Trophoblast cell (in vitro differentiated cells and primary cell): ENCODE measurements at places on chromosomes 1 and 21.

DNA sequence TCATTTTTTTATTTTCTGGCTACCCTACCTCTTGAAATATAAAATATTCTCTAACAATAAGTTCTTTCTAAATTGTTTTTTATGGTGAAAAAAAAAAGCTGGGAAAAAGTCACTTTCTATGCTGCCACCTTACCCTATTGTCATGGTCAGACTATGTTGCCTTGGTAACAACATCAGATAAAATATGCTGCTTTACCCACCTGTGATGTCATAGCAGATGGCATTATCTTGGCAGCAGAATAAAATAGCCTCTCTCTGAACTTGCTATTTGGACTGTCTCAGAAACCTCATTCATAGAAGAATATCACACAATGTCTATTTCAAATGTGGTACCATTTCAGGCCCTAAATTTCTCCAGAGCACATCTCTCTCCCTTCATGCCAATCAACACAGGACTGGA lies 69.6 kb upstream of the SGIP1 start:
- DNase-seq = no peak

- no peak for DNase-seq
Measured at GRCh38 chr1:14468751-14469150, 129.7 kb upstream of the KAZN start.

DNA sequence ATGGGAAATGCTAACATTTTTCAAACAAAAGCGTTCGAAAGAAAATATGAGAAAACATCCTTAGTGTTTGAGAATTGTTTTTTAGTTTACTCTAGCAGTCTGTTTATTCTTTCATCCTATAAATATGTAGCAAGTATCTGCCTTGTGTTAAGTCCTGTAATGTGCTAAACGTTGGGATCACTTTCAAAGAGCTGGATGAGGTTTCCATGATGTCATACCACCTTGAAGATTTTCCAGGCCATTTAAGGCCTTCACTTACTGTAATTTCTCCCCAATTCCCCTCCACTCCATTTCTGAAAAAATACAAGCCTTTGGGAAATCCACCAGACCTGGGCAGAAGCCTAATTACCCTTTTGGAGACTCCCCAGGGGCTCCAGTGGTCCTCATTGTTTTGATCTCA lies 24.2 kb upstream of the CTBS start:
- DNase-seq = no peak

DNA sequence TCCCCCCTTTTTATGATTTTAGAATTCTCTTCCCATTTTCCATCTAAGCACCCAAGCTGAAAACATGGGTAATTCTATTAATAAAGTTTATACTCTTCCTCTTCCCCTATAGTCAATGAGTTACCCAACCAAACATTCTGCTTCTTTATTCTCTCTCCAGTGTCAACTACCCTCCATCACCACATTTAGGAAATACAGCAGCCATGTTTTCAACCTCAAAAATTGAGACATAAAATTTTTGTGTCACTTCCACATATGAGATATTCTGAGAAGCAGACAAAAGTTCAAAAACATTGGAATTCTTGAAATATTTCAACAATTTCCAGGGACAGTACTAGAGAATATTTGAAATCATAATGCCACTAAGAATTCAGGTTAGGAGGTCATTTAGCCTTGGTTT lies 64.8 kb upstream of the ATP1A1 start:
- no peak for DNase-seq

DNA sequence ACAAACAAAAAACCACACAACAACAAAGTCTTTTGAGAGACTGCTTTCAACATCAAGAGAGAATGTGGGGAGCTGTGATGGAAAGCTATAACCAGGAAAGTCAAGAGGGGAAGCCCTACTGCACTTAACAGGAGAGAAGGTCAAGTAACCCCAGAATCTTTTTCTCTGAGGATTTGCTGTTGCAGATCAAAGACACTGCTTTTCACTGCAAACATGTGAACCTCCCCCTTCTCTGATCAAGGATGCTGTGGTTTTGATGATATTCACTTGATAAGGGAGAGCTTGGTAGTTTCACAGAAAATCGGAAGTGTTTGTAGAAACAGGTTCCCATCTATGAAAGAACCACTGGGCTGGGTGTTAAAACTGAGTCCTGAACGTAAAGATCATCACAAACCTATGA lies 4.8 kb downstream of the ETV3 start:
- DNase-seq = no peak

- peak; percentile 11 for DNase-seq
Measured at GRCh38 chr21:42465008-42465802, 30.8 kb downstream of the RSPH1 start.

DNA sequence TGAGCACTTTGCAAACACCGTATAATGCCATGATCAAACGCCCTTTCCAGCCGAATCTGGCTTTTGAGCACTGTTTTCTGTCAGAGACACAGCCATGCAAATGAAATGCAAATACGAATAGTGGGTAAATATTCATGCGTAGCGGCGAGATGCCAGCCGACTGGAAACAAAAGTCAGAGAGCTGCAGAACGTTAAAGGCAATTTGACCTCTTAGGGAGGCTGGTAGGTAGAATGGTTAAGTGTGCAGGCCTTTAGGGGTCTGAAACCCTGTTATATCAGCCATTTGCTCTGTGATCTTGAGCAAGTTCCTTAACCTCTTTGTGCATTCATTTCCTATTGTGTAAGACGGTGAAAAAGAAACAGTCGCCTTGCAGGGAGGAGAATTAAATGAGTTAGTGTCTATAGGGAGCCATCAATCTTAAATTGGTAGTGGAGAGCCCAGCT lies 6.5 kb upstream of the SDHB start:
- DNase-seq = no peak

- DNase-seq = no peak
Measured at GRCh38 chr1:32330558-32331151, 5.4 kb downstream of the MARCKSL1 start.

DNA sequence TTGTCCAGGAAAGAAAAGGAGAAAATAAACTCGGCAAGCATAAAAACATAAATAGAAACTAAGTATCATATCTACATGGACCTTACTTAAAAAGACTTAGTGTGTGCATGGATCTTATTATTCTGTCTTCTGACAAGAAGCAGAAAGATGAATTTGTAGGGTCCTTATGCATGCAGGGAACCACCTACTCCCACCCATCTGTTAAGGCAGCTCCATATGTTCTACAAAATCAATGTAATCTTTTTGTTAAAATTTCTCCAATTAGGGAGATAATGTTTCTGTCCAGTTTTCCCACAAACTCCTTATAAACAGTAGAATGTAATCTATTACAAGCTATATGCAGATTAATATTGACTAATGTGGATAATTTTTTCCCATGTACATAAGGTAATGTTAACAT lies 13.9 kb upstream of the PTPN14 start:
- no peak for DNase-seq

DNA sequence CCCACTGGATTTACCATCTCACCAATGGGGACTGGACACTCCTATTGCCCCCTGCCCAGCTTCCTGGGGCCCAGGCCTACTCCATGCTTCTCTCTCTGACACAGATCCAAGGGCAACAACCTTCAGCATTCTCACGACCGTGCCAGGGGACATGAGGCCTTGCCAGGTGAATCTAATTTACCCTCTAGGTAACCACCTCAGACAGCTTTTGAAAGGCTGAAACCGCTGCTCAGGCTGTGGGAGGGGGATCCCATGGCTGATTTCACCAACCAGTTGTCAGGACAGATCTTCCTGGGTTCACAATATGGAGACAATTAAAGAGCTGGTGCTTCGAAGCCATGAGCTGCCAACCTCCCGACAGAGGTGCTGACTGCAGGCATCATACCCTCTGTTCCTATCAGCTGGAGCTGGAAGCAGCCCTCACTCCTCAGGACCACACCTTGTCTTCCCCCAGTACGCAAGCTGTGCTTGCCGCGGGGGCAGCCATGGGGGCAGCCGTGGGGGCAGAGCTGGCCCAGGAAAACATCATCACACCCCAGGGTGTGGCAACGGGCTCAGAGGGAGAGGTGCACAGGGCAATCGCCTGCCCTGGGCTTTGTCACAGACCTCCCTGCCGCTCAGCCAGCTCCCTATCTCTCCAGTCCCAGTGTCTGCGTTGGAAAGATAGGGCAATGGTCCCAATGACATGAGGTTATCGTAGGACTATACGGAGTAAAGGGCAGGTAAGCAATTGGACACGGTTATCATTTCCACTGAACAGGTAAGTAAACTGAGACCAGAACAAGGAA lies 120.2 kb downstream of the DMRTB1 start:
- DNase-seq = no peak

DNA sequence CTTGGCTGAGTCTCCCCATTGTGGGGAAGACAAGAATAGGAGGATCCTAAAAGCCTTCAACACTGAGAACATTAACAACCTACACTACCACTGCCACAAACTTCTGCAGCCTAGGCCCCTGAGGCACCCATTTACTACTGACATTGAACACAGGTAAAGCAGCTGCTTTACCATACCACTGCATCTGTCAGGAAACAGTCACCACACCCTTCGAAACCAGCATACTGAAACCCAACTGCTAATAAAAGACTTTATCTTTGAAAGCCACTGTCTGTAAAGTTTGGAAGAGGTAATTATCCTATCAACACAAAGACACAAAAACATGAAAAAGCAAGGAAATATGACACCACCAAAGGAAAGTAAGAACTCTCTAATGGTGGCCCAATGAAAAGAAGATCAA lies 7.4 kb downstream of the IFNAR1 start:
- no peak for DNase-seq

GRCh38 chr1:9101510-9102146 lies 27.3 kb downstream of the GPR157 start:
- peak; percentile 72 for DNase-seq

- DNase-seq = no peak
Measured at GRCh38 chr1:51072043-51072439, 30.0 kb upstream of the C1orf185 start.

DNA sequence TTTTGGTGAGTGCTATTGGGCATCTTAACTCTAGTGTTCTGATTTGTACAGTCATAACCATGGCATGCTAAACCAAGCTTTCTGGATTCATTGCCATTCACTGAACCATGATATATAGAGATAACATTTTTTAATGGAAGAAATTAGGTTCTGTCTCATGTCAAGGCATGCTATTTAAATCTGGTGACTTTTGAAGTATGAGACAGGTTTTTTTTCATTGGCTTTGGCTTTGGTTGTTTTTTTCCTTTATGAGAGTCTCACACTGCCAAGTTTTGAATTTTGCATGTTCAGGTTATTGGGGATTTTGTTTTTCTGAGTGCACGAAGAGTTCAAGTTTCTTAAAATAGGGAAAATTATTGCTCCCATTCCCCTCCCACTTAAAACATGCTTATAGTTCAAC lies 141.3 kb upstream of the ADAMTS5 start:
- DNase-seq = no peak

DNA sequence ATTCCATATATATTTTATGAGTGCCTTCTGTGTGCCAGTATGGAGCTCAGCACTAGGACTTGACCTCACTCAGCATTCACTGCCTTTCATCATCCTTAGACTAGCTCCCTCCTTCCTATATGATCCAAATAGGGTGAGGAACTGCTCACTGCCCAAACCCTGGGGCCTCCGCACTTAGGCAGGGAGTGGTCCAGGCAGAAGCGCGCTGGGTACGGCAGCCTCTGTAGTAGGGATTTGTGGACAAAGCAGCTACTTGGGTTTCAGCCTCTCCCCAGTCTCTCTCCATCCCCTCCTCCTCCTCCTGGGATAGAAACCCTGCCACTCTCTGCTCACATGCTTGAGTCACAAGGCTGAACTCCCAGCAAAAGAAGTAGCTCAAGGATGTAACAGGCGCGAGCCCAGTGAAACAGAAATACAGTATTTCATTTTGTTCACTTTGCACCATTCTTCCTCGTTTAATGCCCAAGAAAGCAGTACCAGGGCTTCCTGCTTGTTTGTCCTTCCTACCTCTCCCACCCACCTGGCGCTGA lies 32.9 kb downstream of the PLEKHA6 start:
- DNase-seq = no peak

DNA sequence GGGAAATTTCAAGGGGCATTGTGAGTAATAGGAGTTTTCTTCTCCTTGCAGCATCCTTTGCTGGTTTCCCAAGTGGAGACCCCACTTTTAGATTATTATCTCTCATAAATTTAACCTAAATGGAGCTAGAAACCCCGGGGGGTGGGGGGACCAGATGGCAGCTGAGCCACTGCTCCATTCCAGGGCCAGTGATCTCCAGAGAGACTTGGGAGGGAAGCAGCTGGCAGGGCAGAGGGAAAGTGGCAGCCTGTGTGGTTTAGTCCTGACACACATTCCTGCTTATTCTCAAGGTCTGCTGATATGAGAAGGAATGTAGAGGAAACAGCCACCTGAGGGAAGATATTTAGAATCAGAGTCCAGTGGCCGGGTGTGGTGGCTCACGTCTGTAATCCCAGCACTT lies 16.3 kb downstream of the PCP4L1 start:
- peak; percentile 7 for DNase-seq

GRCh38 chr1:114844270-114844669 lies 10.4 kb upstream of the SYCP1 start:
- no peak for DNase-seq

- DNase-seq = no peak
Measured at GRCh38 chr1:202155478-202156021, 4.9 kb downstream of the PTPN7 start.

DNA sequence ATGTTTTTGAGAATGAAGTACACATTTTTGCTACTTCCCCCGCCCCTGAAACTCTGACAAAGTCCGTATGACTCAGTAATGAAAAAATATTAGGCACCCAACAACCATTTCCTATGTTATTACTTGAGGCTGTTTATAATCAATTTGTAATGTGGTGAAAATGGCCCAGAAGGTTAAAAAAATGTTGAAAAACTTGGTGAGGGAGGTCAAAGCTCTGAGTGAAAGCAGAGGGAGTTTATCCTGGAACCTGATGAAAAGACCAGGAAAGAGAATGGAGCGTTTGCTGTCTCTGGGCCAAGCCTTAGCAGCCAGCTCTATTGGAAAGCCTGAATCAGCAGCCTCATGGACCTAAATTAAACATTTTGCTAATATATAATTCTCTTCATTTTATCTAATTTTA lies 367.7 kb upstream of the NEGR1 start:
- no peak for DNase-seq

- DNase-seq = no peak
Measured at GRCh38 chr1:100959502-100960060, 63.7 kb downstream of the SLC30A7 start.

GRCh38 chr1:220137019-220137786 lies 43.3 kb downstream of the IARS2 start:
- DNase-seq = no peak

DNA sequence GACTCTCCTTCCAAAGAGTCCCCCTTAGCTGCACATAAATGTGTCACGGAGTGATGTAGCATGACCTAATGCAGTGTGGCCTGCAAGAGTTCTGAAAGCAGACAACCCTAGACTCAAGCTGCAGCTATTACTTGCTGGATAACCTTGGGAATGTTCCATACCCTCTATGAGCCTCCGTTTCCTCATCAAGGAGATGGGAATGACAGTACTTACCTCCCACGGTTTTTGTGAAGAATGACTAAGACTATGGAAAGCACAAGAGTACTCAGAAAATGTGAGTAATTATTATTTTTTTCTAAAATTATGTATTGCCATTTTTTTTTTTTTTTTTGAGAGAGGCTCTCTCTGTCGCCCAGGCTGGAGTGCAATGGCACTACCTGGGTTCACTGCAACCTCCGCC lies 3.0 kb downstream of the TTC39A start:
- DNase-seq = no peak

- DNase-seq = peak; percentile 16
Measured at GRCh38 chr1:77316006-77316405, 34.2 kb downstream of the AK5 start.
